Dermis microvascular lymphatic vessel endothelial cell (primary cell): ENCODE measurements at places on chromosomes 11 and 22.

DNA sequence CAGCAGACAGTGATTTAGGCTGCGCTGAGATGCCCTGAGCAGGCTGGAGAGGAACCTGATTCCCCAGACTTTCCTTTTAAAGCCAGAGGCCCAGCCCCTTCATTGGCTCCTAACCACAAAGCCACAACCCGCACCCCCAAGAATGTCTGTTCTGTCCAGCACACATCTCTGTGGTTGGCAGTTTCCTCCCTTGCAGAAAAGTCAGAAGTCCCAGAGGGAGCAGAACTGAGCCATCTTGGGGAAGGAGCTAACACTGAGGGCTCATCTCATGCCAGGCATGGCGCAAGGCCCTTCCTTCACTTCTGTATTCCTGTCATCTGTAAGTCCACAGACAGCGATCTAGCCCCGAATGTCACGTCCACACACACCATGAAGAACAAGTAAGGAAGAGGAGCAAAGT is 97.1 kb upstream of the SYT13 start:
- DNase-seq = no peak

DNA sequence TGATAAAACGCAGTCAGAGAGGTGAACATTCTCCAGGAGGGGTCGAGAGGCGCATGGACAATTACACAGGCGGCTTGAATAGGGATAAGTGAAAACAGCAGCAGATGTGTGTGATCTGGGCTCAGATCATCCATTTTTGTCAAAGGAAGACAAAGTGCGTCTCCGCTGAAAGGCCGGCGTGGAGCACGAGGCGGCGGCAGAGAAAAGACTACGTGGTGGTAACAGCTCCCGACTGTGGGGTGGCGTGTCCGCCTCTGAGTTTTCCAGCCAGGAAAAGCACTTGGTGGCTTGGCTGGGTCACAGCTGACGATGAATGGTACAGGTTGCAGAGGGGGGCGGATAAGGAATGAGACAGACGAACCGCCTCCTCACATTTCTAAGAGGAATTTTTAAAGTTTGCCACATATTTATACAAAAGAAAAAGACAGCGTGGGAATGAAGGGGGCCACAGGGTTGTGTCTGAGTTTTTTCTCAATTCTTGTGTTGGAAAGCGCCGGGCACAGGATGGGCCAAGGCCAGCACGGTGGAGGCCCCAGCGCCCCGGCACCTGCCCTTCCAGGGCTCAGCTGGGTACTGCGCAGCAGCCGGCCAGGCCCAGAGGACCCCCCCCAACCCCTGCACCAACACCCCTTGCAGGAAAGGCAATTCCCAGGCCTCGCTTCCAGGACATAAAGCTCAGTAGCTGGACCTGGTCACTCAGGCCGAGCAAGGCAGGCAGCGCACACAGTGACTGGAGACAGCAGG is 80.4 kb downstream of the TRMU start:
- DNase-seq = no peak

- DNase-seq = no peak
Measured at GRCh38 chr22:44623771-44624510, 78.1 kb upstream of the PRR5 start.

GRCh38 chr11:70433038-70433437 is 34.7 kb downstream of the CTTN start:
- DNase-seq = no peak

- DNase-seq = no peak
Measured at GRCh38 chr11:102017026-102017425, 30.2 kb upstream of the CFAP300 start.

DNA sequence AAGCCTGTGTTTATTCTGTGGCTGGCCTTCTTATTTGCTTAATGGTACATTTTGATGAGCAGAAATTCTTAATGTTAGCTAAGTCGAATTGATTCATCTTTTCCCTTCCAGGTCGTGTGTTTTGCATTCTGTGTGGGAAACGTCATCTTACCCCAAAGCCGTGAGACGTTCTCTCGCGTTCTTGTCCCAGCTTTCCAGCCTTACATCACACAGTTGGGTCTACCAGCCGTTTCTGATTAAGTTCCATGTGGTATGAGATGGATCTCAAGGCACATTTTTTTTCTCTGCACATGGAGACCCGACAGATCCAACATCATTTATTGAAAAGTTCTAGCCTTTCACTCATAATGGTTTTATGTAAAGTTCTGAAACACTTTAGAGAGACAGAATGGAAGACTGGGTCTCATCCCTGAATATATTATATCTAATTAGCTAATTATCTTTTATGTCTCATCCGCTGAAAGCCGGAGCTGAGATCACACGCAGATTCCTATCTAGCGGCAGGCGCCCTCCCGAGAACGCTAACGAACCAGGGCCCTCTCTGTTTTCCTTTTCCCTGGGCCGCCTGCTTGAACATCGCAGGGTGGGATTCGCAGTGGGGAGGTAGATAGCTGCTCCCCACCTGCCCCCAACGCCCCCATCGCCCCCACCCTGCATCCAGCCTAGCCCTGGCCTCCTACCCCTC is 1162.2 kb downstream of the BRD1 start:
- no peak for DNase-seq

- DNase-seq = no peak
Measured at GRCh38 chr11:46674463-46675287, 25.7 kb downstream of the ARHGAP1 start.

DNA sequence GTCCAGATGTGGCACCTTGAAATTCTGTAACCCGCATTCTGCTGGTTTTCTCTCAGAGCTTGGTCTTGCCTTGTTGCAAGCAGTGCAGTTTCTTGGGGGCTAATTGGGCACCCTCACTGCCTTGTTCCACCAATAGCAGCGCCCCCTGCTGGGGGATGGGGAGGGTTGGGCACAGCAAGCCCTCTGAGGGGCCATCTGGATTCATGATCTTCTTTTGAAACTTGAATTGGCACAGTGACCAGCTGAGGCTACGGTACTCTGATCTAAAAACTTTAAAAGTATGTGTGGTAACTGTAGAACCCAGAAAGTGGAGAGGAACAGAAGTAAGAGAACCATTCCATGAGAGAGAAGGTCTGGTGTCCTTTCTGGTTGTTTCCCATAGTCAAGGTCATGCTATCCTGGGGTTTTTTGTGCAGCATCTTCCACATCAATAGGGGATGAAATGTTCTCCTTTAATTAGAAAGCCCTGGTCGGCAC is 64.2 kb downstream of the MED15 start:
- DNase-seq = peak; percentile 50

- DNase-seq = no peak
Measured at GRCh38 chr22:32018056-32018455, 25.0 kb upstream of the SLC5A1 start.

DNA sequence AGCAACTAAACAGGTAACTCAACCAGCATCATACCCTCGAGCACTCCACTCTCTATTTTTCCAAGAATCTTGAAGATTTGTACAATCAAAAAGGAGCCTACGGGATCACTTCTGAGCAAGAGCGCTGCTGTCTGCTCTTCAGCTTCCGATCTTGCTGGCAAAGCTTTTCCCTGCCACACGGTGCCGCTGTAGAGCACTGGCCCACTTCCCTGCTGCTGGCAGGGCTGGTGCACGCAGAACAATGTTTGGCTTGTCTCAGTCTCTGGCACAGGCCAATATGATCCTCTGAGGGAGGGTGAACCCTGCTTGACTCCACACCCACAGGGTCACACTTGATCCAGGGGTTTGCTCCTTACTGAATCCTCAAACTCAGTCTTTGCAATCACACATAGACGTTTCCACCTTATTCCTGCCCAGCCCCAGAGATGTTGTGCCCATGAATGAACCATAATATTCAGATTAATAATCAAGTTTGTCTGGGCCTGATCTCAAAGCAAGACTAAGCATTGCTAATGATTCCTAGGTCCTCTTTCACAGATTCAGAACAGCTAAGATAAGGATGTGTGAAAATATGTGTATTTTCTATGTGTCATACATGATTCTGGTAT is 536.6 kb downstream of the SOX6 start:
- DNase-seq = peak; percentile 54

- no peak for DNase-seq
Measured at GRCh38 chr11:67494371-67495233, 10.6 kb downstream of the PITPNM1 start.

DNA sequence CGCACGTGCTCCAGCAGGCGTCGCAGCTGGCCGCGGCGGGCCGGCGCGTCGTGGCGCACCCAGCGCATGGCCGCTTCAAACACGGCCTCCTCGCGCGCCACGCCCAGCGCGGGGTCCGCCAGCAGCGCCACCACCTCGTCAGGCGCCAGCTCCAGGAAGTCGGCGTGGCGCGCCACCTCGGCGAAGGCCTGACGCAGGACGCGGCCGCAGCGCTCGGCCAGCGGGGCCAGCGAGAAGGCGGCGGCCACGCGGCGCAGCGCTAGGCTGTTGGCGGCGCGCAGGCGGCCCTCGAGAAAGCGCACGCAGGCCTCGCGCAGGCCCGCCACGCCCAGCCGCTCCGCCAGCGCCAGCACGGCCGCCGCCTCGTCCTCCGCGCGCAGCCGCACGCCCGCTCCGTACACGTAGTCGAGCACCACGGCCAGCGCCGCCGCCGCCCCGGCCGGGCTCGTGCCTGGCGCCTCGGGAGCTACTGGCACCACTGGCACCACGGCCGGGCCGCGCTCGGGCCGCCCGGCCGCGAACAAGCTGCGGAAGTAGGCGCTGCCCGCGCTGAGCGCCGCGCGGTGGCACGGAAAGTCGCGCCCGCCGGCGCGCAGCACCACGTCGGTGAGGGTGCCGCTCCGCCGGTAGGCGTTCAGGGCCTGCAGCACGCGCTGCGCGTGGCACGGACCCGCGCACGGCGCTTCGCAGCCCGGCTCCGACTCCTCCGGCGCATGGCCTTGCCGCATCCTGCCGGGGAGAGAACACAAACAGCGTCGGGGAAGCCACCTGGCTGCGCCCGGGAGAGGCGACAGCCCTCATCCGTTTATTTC is 2.9 kb downstream of the KLHL35 start:
- DNase-seq = peak; percentile 83

- DNase-seq = no peak
Measured at GRCh38 chr11:74037309-74037708, 28.4 kb upstream of the UCP3 start.

DNA sequence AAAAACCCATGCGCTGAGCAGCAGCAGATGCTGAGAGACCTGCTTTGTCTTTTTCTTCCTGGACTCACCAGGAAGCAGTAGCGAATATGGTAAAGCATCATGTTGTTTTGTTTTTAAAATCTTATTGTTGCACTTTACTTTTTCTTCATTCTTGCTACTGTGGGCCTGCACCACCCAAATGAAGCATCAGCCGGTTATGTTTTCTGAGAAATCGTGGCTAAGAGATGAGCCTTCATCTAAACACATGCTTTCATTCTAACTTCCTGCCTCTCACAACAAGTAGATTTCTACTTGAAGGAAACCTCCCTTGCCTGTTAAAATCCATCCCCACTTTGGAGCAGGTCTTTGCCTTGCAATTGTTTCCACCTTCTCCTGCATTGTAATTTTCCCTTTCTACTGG is 1025.9 kb downstream of the NTM start:
- no peak for DNase-seq

GRCh38 chr22:28885939-28886338 is 2.6 kb downstream of the ZNRF3 start:
- no peak for DNase-seq

DNA sequence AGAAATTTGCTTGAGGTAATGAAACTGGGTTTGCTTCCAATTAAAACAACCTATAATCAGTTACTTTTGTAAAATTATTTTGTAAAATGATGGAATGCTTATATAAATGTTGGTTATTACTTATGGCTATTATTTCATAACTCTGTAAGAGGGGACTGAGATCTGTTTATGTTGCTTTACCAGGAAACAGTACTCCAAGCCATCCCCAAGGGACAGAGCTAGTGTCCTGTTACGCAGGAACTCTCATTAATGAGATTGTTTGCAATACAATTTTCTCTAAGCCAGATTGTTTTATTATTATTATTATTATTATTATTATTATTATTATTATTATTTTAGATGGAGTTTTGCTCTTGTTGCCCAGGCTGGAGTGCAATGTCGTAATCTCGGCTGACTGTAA is 2.3 kb upstream of the NOX4 start:
- no peak for DNase-seq

GRCh38 chr11:77059806-77060205 is 7.0 kb upstream of the CAPN5 start:
- no peak for DNase-seq

- no peak for DNase-seq
Measured at GRCh38 chr11:119863851-119864601, 135.0 kb upstream of the NECTIN1 start.

DNA sequence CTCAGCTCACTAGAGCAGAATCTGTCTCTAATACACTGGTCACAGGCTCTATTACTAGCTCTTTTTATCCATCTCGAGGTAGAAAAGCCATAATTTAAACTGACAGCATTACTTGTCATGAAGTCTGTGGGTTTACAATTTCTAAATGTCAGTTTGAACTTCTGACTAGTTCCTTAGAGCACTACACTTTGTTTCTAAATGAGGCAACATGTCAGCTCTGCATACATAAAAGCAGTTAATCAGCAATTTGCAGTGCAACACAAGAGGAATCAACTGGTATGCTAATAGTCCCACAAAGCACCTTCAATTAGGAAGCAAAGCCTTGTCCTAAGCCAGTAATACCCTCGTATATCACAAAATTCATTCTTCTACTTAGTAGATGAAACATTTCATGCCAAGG is 321.3 kb downstream of the TTC28 start:
- DNase-seq = no peak
